ENCODE measurements at places on chromosomes 2 and 18. TPM values are rescaled to one million over a fixed set of nuclear protein-coding genes. Genes with fewer than 3 reads are reported as not detected.

The LDLRAD4 gene
- 41.2 TPM for total RNA-seq

The LYG2 gene
- not detected for total RNA-seq

The USP14 gene
- total RNA-seq, result 21.5 TPM

The TEX44 gene
- not detected for total RNA-seq

The LRRTM4 gene
- 0.24 TPM for total RNA-seq

The ZNG1B gene
- total RNA-seq, result 19.8 TPM

- H3K36me3 ChIP-seq, result no peaks in the 10 kb centered on the region
- H3K4me3 ChIP-seq, result no peak overlapping the region
- DNase-seq, result no peak
- H3K27ac ChIP-seq, result no peak overlapping the region
- no peaks in the 10 kb centered on the region for H3K27me3 ChIP-seq
Measured at GRCh38 chr2:137806068-137806805, 158.0 kb upstream of the HNMT start.

DNA sequence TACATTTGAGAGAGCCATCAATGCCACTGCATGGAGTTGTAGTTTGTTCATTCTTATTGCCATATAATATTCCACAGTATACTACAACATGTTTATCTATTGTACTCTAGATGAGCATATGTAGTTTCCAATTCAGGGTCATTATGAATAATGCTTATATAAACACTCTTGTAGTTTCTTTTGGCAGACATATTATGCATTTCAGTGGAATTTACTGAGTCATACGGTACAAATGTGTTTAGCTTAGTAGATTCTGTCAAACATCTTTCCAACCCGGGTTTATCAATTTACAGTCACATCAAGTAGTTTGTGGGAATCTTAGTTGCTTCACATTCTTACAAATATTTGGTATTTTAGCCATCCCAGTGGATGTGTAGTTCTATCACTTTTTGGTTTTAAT is 161.1 kb downstream of the KCNH7 start:
- H3K27me3 ChIP-seq, result no peaks in the 10 kb centered on the region
- no peaks in the 10 kb centered on the region for H3K36me3 ChIP-seq
- H3K4me1 ChIP-seq, result no peaks in the 10 kb centered on the region
- no peak for DNase-seq
- no peak overlapping the region for H3K27ac ChIP-seq
- H3K4me3 ChIP-seq, result no peak overlapping the region

- no peaks in the 10 kb centered on the region for H3K27me3 ChIP-seq
- no peaks in the 10 kb centered on the region for H3K4me1 ChIP-seq
- peaks cover 42% of the 10 kb centered on the region for H3K36me3 ChIP-seq
- H3K27ac ChIP-seq, result no peak overlapping the region
- DNase-seq, result no peak
- no peak overlapping the region for H3K4me3 ChIP-seq
Measured at GRCh38 chr2:101881131-101881530, 110.6 kb upstream of the IL1R2 start.

DNA sequence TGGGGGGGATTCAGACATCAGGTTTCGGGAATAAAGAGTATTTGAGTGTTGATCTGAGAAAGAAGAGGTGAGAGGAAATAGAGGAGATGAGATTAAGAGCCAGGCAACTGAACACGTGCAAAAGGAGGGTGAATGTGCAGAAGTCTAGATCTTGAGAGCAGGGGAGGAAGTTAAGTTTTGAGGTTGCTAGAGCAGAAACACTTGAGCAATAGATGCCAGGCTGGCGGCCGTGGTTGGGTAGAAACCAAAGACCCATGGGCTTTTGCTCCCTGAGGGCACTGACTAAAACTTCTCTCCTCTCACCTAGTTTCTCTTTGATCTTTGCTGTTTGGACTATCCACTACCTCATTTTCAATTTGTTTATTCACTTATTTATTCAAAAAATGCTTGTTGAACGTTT is 116.0 kb downstream of the CDC42EP3 start:
- no peak overlapping the region for H3K4me3 ChIP-seq
- no peak for DNase-seq
- no peaks in the 10 kb centered on the region for H3K4me1 ChIP-seq
- no peak overlapping the region for H3K27ac ChIP-seq
- no peaks in the 10 kb centered on the region for H3K36me3 ChIP-seq

DNA sequence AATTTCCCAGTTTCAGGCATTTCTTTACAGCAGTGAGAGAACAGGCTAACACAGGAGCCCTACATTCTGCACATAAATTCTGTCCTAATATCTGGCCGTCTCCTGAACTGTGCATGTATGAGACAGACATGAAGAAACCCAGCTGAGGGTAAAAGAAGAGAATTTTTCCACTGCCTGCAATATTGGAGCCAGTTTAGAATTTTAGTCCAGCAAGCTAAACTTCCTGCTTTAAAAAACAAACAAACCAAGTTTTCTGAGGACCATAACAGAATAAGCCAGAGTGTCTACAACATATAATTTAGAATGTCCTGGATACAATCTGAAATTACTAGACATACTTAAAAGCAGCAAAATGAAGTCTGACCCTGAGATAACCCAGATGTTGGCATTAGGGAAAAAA is 215.1 kb upstream of the KLHL29 start:
- H3K4me1 ChIP-seq, result no peaks in the 10 kb centered on the region
- no peak for DNase-seq
- H3K4me3 ChIP-seq, result no peak overlapping the region
- H3K27ac ChIP-seq, result no peak overlapping the region
- H3K27me3 ChIP-seq, result no peaks in the 10 kb centered on the region

DNA sequence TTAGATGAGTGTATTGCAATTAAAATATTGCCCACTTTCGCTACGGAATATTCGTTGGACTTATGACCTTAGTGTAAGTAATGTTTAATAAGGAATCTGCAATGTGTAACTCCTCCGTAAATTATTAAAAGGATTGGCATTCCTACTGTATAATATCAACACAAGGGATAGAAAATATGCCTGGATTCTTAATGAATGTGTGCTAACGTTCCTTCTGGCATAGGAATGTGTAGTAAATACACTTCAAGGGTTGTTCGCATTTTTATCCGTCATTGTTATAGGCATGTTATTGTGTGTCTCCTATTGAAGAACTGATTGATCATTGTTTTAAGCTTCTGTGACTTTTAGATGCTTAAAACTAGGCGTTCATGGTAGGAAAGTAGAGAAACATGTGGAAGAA is 134.5 kb downstream of the NEDD4L start:
- no peaks in the 10 kb centered on the region for H3K36me3 ChIP-seq
- peaks cover 6% of the 10 kb centered on the region for H3K4me1 ChIP-seq
- no peak overlapping the region for H3K27ac ChIP-seq

DNA sequence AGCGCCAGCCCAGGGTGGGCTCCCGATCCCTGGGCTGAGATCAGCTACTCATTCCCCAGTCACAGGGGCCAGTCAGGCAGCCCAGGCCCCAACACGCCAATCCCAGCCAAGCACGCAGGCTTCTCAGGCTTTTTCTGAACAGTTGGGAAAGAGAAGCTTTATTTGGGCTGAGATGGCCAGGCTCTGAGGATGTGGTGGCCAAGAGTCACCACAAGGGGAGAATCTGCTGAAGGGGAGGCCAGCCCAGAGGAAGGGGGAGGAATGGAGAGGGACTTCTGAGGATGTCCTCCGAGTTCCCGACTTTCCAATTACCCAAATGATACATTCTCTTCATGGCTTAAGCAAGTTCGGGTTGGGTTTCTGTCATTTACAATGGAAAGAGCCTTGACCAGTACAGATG is 2.8 kb upstream of the DIPK1C start:
- no peaks in the 10 kb centered on the region for H3K27me3 ChIP-seq
- no peaks in the 10 kb centered on the region for H3K36me3 ChIP-seq
- no peak overlapping the region for H3K4me3 ChIP-seq
- DNase-seq, result no peak
- no peaks in the 10 kb centered on the region for H3K4me1 ChIP-seq
- no peak overlapping the region for H3K27ac ChIP-seq

DNA sequence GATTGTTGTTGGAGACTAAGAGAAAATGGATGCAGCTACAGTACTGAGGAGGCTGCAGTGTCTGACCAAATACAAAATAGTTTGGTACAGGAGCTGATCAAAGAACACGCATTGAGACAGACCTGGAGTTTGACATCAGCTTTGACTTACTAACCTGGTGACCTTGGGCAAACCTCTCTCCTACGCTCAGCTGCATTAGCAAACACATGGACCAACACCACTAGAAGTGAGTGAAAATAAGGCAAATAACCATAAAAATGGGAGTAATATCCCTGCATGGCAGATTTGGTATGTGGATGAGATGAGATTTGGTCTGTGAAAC is 126.5 kb downstream of the LPIN1 start:
- no peak overlapping the region for H3K27ac ChIP-seq
- no peak for DNase-seq
- H3K4me1 ChIP-seq, result no peaks in the 10 kb centered on the region
- H3K27me3 ChIP-seq, result no peaks in the 10 kb centered on the region
- H3K4me3 ChIP-seq, result no peak overlapping the region

DNA sequence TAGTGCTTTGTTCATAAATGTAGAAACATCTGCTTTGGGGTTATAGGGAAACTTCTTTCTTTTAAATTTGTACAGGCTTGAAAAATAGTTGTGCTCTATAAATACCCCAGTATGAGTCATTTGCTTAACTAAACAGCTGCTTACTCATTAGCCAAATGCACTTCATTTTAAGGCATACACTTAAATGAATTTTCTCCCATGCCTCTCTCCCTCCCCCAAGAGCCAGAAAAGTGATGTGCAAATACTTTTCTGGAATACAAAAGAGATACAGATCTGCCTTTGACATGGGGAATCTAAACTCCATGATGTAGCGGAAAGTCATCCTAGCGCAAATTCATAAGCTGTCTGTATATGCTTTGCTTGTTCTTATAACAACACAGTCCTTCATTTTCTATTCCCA is 469.4 kb downstream of the DLGAP1 start:
- H3K36me3 ChIP-seq, result no peaks in the 10 kb centered on the region
- no peak overlapping the region for H3K27ac ChIP-seq
- no peak overlapping the region for H3K4me3 ChIP-seq
- H3K27me3 ChIP-seq, result no peaks in the 10 kb centered on the region
- no peaks in the 10 kb centered on the region for H3K4me1 ChIP-seq

GRCh38 chr2:9333591-9334171 is 89.6 kb downstream of the ITGB1BP1 start:
- H3K4me3 ChIP-seq, result no peak overlapping the region
- H3K4me1 ChIP-seq, result no peaks in the 10 kb centered on the region
- peak; percentile 74 for DNase-seq

- H3K27me3 ChIP-seq, result no peaks in the 10 kb centered on the region
- no peak overlapping the region for H3K27ac ChIP-seq
- no peaks in the 10 kb centered on the region for H3K4me1 ChIP-seq
- no peaks in the 10 kb centered on the region for H3K36me3 ChIP-seq
Measured at GRCh38 chr18:23200756-23201155, 65.5 kb downstream of the CABLES1 start.

- H3K36me3 ChIP-seq, result peaks cover 31% of the 10 kb centered on the region
- peak overlapping the region; percentile 69 for H3K4me3 ChIP-seq
- H3K27me3 ChIP-seq, result no peaks in the 10 kb centered on the region
Measured at GRCh38 chr2:175181877-175182308, 383 bp upstream of the ATP5MC3 start.

GRCh38 chr2:232348936-232349335 is 29.6 kb upstream of the ALPP start:
- H3K27me3 ChIP-seq, result peaks cover 20% of the 10 kb centered on the region
- DNase-seq, result no peak
- H3K4me3 ChIP-seq, result no peak overlapping the region
- peaks cover 21% of the 10 kb centered on the region for H3K4me1 ChIP-seq
- no peaks in the 10 kb centered on the region for H3K36me3 ChIP-seq

DNA sequence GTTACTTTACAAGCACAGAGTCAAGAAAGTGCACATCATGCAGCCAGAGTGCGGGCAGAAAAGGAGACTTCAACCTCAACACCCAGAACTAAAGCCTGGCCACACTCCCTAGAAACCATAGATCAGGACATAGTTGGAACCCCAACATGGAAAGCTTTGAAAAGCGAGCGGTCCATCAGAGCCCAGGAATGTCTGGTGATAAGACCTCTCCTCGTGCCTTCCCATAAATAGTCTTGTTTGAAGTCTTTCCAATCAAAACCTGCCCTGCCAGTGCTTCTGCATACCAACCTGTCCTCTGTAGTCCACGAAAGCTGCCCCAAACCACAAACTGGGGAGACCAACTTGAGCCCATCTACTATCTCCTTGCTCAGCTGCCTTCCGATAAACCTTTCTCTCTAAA is 55.5 kb downstream of the NEURL3 start:
- DNase-seq, result no peak
- H3K27ac ChIP-seq, result no peak overlapping the region
- no peaks in the 10 kb centered on the region for H3K27me3 ChIP-seq
- H3K4me3 ChIP-seq, result no peak overlapping the region

DNA sequence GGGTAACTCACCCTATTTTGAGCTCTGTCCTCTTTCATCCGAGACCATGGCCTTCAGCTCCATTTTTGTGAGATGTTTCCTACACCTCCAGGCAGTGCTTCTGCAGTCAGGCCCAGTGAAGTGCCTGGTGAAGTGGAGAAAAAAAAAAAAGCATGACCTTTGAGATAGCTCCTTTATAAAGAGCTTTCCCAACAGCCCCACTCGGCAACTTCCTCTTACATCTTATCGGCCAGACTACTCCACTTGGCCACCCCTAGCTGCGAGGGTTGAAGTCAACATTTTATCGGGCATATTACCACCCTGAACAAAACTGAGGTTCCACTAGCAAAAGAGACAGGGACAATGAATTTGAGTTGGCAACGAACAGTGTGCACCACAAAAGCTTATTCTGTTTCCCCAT is 124.8 kb upstream of the RNF152 start:
- H3K27ac ChIP-seq, result peak overlapping the region; percentile 57
- DNase-seq, result no peak
- H3K4me1 ChIP-seq, result no peaks in the 10 kb centered on the region
- H3K36me3 ChIP-seq, result no peaks in the 10 kb centered on the region
- H3K4me3 ChIP-seq, result no peak overlapping the region

- no peaks in the 10 kb centered on the region for H3K36me3 ChIP-seq
- no peaks in the 10 kb centered on the region for H3K27me3 ChIP-seq
- peak overlapping the region; percentile 78 for H3K27ac ChIP-seq
- no peak overlapping the region for H3K4me3 ChIP-seq
- no peak for DNase-seq
Measured at GRCh38 chr18:36419900-36420531, 122.5 kb downstream of the FHOD3 start.

GRCh38 chr2:72916743-72917137 is 579 bp upstream of the EMX1 start:
- no peak overlapping the region for H3K27ac ChIP-seq
- H3K4me3 ChIP-seq, result peak overlapping the region; percentile 44
- no peaks in the 10 kb centered on the region for H3K36me3 ChIP-seq
- H3K4me1 ChIP-seq, result peaks cover 58% of the 10 kb centered on the region
- H3K27me3 ChIP-seq, result peaks cover 69% of the 10 kb centered on the region
- DNase-seq, result no peak

GRCh38 chr2:237510502-237511217 is 23.6 kb downstream of the MLPH start:
- H3K27me3 ChIP-seq, result no peaks in the 10 kb centered on the region
- no peak overlapping the region for H3K27ac ChIP-seq
- no peaks in the 10 kb centered on the region for H3K4me1 ChIP-seq
- DNase-seq, result no peak
- H3K4me3 ChIP-seq, result no peak overlapping the region
- H3K36me3 ChIP-seq, result no peaks in the 10 kb centered on the region

DNA sequence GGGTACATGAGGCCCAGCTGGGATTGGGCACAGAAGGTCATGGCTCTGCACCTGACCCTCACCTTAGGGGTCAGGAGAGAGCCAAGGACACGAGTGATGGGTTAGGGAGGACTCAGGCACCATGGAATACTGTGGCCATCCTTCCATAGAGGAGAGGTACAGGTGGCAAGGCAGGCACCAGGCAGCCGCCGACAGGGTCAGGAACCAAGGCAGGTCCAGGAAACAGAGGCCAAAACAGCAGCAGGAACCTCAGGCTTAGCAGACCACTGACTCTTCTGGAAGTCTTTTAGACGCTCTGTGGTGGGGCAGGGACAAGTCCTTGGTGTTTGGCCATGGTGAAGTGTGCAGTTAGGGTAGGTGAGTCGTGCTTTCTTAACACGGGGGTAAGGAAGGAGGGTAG is 128.0 kb downstream of the NEDD4L start:
- H3K4me3 ChIP-seq, result no peak overlapping the region
- peak; percentile 9 for DNase-seq
- H3K27me3 ChIP-seq, result no peaks in the 10 kb centered on the region

All from right atrium auricular region (tissue), 2 donors.